ENCODE measurements at places on chromosomes 1 and 21.

GRCh38 chr1:12610305-12610935 lies 7.6 kb downstream of the DHRS3 start:
- no peak for DNase-seq

GRCh38 chr1:3190256-3191041 lies 121.4 kb downstream of the PRDM16 start:
- DNase-seq: no peak

DNA sequence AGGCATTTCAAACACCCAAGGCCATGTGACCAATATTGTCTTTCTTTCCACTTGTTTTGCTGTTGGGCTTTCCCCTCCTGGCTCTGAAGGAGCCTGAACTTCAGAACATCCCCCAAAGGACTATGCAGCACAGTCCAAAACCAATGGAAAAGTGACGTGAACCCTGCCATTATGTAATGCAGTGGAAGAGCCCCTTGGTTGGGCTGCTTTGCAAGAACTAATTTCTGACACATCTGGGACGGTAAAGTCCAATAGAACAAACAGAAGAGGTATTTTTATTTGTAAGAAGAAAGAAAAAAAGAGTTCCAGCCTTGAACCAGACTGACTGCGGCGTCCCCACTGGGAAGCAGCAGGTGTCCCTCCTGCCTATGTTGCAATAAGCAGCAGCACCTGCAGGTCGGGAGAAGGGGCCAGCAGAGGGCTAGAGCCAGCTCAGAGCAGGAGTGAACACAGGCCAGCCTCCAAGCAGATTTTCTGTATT lies 116.7 kb downstream of the CDC7 start:
- DNase-seq: no peak

DNA sequence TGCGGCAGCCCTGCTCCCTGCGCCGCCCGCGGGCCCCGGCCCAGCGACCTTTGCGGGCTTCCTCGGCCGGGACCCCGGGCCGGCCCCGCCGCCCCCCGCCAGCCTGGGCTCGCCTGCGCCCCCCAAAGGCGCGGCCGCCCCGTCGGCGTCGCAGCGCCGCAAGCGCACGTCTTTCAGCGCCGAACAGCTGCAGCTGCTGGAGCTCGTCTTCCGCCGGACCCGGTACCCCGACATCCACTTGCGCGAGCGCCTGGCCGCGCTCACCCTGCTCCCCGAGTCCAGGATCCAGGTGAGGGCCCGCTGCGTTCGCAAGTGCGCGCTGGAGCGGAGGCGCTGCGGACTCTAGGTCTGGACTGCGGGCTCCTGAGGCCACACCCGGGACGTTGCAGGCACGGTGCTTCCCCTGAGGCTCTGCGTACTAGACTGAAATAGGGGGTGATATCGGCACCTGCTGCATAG lies 351 bp downstream of the MIXL1 start:
- no peak for DNase-seq

GRCh38 chr1:171180670-171181069 lies 4.4 kb upstream of the FMO2 start:
- no peak for DNase-seq

All from AG04450 (cell line).